Globus pallidus (tissue), 1 donor: ENCODE measurements at places on chromosomes 6 and 20.

GRCh38 chr6:99032396-99032795 is 84.7 kb upstream of the FBXL4 start:
- no peak for DNase-seq

- DNase-seq = no peak
Measured at GRCh38 chr6:119209452-119210205, 131.2 kb upstream of the FAM184A start.

DNA sequence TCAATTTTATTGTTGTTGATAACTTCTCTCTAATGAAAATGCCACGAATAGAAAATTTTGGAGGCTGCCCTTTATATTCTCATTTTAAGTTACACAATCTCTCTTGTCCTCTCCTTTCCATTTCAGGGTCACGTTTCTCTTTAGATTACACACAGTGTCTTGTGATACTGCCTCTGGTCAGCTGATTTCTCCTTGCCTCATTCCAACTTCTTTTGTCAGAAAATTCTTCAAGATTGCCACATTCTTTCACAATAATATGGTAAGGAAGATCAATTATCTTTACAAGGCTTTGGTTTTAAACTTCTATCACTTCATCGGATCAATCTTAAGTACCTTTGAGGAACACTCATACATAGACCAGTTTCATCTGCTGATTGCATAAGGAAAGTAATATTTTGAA is 370.3 kb downstream of the RFPL4B start:
- DNase-seq = no peak

DNA sequence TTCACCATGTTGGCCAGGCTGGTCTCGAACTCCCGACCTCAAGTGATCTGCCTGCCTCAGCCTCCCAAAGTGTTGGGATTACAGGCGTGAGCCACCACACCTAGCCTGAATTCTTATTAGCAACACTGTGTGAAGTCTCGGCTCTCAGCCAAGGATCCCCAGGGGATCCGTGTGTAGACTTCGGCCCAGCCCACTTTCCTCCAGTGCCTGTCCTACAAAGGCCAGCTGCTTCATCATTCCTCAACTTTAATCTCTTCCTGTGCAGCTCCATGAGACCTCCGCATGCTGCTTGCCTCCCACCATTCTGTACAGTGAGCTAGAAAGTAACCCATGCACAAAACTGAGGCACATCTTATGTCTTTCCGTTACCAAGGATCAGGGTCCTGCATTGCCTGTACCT is 71.8 kb downstream of the SAMD3 start:
- DNase-seq = no peak

DNA sequence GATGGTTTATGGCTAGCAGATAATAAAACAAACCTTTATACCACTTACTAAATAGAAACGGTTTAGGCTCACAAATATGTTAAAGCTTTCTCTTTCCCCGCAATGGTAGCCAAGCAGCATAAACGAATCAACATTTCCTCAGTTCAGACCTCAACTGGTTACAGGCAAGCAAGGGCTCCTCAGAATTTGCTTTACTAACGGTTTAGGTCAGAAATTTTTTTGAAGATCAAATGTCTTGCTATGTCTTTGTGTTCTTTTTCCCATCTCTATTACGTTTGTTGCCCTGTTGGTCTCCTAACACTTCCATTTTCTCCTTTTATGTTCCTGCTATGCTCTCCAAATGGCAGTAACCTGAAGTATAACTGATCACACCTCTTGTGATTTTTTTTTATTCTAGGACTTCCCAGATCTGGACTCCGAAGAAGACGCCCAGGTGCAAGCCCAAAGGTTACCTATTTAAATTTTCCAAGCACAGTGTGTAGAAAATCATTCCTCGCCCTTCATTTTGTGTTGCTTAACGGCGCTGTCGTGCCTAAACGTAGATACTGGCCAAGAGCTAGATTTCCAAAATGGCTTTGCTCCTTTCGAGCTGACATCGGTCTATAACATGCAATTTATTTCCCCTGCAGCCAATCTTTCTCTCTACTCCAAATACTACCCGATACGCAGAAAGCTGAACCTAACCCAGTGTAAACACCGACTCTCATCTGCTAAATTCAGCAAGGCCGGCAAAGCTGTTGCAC is 717 bp upstream of the ASF1A start:
- DNase-seq = no peak

- DNase-seq = no peak
Measured at GRCh38 chr6:138546733-138547185, 47.5 kb upstream of the NHSL1 start.

- DNase-seq = no peak
Measured at GRCh38 chr6:2795956-2796355, 30.8 kb downstream of the WRNIP1 start.

- no peak for DNase-seq
Measured at GRCh38 chr20:45246109-45246508, 8.3 kb downstream of the SLPI start.

DNA sequence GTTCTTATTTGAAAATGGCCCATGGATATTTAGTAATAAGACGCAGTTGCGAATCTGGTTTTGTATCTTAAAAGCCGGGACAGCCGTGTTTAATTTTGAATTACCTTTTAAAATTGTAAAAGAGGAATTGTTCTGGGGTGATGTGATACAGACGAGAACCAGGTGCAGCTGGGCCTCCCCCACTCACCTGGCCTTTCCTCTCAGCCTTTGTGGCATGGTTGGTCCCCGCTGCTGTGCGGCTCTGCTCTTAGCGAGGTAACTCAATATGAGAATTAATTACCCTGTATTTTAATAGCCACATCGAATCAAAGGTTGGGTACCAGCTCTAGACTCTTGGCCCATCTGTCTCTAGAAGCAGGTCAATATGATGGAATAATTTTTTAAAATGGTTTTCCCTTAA is 56.5 kb upstream of the DACT2 start:
- no peak for DNase-seq

- no peak for DNase-seq
Measured at GRCh38 chr6:139262519-139263300, 29.1 kb downstream of the TXLNB start.

DNA sequence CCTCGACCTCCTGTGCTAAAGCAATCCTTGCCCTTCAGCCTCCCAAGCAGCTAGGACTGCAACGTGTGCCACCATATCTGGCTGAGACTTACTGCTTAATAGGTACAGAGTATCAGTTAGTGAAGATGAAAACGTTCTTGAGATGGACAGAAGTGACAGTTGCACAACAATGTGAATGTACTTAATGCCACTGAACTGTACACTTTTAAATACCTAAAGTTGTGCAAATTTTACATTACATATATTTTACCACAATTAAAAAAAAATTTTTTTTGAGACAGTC is 25.9 kb downstream of the NUDT3 start:
- no peak for DNase-seq

GRCh38 chr6:11654876-11655275 is 117.3 kb downstream of the TMEM170B start:
- DNase-seq = no peak
